ENCODE measurements at places on chromosomes 2 and 18. TPM values are rescaled to one million over a fixed set of nuclear protein-coding genes. Genes with fewer than 3 reads are reported as not detected.

VIL1 gene
- total RNA-seq = not detected

SNORC gene
- 0.40 TPM for total RNA-seq

CXCR4 gene
- total RNA-seq = 33.6 TPM

MOGAT1 gene
- total RNA-seq = not detected

DNA sequence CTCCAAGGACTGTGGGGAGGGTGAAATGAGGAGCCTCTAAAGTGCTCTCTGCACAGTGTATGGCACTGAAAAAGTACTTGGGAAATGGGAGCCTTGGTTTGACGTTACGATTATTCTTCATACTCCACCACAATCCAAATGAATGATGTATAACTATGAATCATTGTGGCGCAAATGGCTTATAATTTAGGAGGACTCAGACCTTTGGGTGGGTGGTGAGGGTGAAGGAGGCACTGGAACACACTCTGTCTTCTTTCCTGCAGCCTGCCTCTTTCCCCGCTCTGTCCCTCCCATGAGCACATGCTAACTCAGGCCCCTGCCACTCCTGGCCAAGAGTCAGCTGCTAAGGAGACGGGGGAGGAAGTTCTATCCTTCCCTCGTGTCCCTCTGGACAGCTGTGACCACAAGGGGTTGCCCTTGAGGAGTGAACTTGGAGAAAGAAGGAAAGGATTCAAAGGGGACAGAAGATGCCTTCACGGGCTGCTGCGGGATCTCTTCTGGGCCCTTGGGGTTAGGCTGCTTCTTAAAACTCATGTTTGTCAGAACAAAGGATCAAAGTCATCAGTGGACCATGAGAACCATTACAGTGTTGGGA lies 36.5 kb downstream of the POLR1A start:
- no peak for DNase-seq

GRCh38 chr2:160583146-160583535 lies 89.5 kb upstream of the RBMS1 start:
- DNase-seq = peak; percentile 76

DNA sequence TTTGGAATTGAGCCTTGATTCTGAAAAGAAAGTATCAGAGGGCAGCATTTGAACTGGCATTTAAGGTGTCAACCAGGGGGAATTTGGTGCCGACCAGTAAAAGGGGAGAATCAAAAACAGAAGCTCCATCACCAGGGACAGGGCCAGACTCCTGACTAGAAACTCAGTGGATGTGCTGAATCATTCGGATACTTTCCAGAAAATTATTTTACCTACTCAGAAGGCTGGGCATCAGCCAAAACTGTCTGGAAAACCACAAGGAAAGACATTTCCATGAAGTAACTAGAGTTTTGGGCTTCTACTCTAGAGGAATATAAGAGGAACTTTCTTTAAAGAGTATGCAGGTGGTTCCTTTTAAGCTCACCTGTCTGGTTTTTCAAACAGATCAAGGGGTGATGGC lies 756.6 kb downstream of the RNF144A start:
- no peak for DNase-seq

GRCh38 chr2:130381145-130381544 lies 25.3 kb downstream of the PTPN18 start:
- no peak for DNase-seq

DNA sequence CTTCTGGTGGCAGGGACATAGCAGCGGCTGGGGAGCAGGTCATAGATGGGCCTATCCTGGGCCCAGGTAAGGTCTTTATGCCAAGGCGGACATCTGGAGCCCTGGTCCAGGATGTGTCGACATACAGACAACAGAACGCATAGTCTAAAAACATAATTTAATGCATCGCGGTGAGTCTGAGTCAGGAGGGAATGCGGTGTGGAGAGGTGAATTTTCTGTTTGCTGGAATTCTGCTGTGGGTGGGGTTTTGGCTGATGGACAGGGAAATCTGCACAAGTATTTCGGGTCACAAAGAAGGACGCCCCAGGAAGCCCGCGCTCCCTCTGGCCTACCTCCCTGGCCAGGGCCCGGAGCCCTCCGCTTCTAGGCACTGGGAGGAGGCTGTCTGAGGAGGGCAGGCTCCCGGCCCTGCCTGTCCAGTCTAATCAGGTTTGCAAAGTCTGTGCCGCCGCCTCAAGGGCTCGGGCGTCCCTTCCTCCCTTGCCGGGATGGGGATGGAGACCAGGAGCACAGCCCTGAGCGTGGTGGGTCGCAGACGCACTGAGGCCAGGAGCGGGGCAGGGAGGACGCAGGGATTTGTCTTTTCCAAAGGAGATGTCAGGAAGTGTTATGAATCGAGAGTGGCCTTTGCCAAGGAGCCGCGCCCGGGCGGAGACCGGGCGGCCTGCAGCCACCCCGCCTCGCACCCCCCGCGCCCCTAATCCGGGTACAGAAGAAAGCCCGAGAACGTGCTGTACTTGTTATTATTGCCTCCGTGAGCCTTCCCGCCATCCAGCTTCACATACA lies 2.3 kb downstream of the C1QL2 start:
- no peak for DNase-seq

GRCh38 chr2:74632939-74633312 lies 15.2 kb downstream of the M1AP start:
- DNase-seq = no peak

Measured in lung microvascular endothelial cell (primary cell).